ENCODE measurements at places on chromosomes 16 and 17.

DNA sequence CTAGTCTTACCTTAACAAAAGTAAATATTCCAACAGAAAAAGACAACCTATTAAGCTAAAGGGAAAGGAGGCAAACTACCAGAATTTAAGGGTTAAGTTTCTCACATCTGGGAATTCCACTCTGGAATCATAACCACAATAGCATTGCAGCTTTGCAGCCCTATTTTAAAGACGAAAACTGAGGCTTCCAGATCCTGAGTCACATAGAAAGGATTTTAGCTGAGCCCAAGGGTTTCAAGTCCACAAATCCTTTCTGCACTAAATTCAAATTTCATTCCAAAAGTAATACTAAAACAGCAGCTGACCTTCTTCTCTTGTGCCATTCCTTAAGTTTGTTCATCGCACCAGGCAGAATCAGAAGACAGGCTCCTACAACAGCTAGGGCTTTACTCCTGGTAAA, 17.8 kb downstream of the XYLT1 start:
- no peak for DNase-seq

GRCh38 chr17:57677301-57677700, 67.8 kb downstream of the CCDC182 start:
- DNase-seq = no peak

DNA sequence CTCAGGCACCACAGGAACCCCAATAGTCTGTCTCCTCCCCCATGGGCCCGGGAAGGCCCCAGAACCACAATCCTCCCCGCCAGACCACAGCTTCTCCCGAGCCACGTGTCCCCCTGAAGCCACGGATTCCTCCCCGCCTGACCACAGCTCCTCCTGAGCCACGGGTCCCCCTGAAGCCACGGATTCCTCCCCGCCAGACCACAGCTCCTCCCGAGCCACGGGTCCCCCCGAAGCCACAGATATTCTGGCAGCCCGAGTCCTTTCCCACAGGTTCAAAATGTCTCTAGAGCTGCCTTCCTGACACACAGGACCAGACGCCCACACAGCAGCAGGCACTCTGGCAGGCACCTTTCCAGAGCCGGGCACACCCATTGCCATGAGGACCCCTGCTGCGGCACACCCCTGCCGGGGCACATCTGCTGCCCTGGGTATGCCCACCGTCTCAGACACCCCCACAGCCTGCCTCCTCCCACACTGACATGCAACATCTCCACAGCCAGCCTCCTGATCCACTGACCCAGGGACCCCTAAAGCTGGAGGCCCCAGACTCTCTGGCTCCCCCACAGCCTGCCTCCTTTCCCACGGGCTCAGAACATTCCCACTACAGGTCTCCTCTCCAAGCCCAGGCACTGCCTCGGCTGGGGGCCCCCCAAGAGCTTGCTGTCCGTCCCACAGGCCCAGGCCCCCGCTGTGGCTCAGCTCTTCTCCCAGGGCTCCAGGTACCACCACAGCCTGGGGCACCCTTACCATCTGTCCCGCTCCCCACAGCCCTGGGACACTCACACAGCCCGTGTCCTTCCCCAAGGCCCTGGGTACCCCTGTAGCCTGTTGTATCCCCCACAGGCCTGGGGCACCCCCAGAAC, 2.2 kb downstream of the KIAA0753 start:
- DNase-seq = no peak

DNA sequence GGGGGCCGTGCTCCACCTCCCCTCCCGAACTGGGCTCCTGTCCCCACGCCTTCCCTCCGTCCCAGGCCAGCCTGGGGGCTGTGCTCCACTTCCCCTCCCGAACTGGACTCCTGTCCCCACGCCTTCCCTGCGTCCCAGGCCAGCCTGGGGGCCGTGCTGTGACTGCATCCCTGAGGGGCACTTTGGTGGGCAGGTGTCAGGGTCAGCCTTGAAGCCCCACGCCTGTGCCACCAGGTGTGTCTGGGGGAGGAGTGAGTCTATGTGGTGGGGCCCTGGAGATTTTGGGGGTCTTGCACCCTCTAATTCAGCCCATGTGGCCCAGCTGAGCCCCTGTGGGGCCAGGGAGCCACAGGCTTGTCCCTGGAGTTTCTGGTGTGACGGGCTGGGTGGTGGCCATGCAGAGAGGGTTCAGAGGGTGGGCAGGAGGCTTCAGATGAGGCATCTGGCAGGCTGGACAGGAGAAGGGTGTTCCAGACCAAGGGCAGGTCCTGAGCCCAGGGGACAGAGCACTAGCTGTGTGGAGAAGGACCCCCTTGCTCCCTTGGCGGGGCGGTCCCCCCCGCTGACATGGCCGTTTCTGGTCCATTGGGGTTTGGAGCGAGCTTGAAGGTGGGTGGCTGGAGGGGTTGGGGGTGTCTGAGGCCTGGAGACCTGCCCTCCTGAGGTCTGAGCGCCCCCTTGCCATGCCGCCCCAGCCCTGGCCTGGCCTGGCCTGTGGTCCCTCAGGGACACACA, 8.2 kb downstream of the NHERF2 start:
- DNase-seq = no peak

- DNase-seq = no peak
Observed at GRCh38 chr17:36728030-36728991, 126.9 kb downstream of the MRM1 start.

- no peak for DNase-seq
Observed at GRCh38 chr16:54931120-54932014, 702 bp downstream of the IRX5 start.

DNA sequence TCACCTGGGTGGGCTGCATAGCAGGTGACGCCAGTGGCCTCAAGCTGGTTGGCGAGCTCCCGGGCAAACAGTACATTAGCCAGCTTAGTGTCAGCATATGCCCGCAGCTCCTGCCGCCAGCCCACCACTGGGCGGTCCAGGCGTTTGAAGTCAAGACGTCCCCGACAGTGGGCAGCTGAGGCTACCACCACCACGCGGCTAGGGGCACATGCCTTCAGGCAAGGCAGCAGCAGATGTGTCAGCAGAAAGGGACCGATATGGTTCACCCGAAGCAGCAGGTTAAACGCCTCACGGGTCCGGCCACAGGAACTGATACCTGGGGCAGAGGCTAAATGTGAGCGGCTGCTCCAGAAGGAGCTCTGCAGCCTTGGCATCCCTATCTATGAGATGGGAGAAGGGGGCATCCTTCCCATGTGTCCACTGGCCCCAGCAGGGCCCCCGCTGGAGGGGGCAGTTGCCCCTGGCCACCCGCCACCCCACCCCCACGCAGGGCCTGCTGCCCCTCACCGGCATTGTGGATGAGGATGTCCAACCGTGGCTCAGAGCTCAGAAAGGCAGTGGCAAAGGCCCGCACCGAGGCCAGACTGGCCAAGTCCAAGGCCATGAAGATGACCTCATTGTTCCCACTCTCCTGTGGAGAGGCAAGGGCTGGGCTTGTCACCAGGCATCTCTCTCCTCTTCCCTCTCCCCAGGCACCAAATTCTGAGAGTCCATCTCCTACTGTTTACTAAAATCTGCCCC, 1.7 kb downstream of the DHRS13 start:
- DNase-seq = no peak

- DNase-seq = no peak
Observed at GRCh38 chr16:26365161-26365940, 673.6 kb downstream of the HS3ST4 start.

- DNase-seq = no peak
Observed at GRCh38 chr16:23072084-23072599, 77.1 kb downstream of the USP31 start.

- DNase-seq = no peak
Observed at GRCh38 chr17:4818276-4818675, 11.3 kb downstream of the PLD2 start.

DNA sequence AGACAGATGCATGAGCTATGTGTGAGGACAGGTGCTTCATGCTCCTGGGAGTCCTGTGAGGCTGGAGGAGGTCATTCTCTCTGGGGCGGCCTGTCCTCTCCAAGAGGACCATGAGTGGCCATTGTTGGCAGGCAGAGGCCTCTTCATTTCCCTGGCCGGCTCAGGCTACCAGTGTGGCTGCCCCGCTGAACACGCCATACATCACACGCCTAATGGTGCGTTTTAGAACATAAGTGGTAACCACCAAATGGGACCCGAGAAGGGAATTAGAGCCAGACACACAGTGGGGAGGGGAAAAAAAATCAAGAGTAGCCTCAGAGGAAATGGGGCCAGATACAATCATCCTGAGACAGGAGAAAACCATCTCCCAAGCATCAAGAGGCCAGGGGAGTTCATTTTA, 140.0 kb downstream of the SPACA3 start:
- no peak for DNase-seq

GRCh38 chr16:88662222-88662842, 559 bp downstream of the MVD start:
- DNase-seq = peak; percentile 46

DNA sequence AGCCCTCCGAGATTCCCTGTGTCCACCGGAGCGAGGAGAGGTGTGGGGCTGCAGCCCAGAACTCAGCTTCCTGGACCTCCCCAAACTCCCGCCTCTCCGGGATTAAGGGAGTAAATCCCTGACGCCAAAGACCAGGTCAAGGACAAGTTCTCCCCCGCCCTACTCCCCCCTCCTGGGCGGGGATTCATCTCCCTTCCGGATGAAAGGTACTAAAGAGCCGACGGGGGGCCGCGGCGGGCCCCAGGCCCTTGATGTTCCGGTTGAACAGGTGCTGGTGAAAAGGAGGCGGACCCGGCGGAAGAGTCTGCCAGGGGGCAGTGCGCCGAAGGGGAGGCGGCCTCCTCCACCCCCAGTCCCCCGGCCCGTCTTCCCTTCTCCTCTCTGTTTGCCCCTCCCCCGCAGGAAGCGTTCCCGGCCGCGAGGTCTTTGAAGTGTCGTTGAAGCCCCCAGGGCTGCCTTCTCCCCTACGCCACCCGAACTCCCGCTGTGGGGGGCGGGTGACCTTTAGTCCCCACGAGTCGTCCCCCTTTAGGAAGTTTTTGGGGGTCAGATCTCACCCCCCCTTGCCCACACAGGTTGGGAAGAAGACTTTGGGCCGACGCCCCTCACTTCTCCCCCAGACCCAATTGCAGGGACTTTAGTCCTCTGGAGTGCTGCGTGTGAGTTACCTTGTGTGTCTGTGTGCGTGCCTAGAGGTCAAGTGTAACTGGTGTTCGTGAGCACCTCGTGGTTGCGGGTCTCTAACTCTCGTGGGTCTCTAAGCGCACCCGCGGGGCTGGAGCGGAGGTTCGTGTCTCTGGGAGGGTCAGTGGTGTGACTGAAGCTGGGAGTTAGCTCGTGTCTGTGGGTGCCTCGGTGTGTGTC, 1.1 kb upstream of the MLLT6 start:
- peak; percentile 60 for DNase-seq

DNA sequence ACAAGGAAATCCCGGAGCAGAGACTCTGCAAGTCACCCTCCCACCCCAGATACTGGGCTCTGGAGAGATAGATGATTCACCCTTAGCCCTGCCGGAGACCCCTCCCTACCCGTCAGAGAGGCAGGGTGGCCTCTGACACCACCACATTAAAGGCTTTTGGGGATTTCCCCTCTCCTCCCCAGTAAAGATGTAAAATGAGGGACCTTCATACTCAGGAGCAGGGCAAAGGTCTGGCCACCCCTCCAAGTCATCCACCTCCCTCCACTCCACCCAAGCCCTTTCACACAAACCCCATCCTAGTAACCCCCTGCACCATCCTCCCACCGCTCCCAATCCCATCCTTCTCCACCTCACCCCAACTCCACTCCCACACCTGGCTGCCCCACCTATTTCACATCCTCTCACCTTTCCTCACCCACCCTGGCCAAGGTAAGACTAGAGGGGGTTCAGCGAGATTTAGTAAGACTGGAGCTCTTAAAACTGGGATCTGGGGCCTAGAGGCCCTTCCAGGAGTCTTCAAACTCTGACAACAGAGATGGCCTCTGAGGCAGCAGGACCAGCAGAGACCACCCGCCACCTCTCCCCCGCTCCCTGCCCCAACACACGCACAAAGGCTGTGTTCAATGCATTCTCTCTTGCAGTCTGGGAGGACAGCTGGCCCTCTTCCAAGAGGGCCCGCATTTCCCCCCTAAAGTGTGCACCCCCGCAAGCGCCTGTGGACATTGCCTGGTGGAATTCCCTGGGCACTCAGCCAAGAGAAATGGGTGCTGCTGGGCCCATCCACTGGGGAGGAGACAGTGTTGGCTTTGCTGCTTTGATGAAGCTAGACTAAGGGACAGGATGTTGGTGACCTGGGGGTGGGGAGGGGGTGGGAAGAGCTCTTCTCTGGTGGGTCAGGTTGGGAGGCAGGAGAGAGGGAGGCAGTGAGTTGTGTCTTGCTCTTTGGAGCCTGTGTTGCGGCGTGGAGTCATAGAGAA, 1.1 kb downstream of the ABAT start:
- peak; percentile 30 for DNase-seq

GRCh38 chr17:81652906-81653771, 3.2 kb downstream of the PDE6G start:
- DNase-seq = peak; percentile 37

DNA sequence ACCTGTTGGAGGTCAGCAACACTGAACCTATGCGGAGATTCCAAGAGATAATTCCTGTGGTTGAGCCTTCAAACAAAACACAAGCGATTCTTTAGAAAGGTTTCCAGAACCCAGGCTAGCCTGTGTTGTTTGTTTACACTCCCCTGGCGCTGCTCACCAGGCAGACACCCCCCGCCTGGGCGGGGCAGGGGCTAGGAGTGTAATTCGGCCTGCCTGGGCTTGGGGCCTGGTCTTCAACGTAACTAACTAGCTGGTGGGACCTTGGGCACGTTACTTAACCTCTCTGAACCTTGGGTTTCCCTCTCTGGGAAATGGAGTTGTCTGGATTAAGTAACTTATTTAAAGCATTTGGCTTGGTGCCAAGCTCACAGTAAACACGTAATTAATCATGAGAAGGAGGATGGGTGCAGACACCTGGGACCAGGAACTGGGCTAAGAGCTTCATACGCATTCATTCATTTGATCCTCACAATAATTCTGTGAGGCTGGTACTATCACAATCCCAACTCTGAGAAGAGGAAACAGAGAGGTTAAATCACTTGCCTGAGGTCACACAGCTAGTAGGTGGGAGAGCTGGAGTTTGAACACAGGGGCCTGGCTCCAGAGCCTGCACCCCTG, 7.6 kb upstream of the ARHGAP27 start:
- no peak for DNase-seq

GRCh38 chr17:6868582-6868981, 37.1 kb upstream of the TEKT1 start:
- no peak for DNase-seq

- DNase-seq = peak; percentile 92
Observed at GRCh38 chr16:22297871-22298733, 893 bp downstream of the POLR3E start.

- DNase-seq = no peak
Observed at GRCh38 chr17:44086364-44087311, 16.1 kb downstream of the G6PC3 start.

DNA sequence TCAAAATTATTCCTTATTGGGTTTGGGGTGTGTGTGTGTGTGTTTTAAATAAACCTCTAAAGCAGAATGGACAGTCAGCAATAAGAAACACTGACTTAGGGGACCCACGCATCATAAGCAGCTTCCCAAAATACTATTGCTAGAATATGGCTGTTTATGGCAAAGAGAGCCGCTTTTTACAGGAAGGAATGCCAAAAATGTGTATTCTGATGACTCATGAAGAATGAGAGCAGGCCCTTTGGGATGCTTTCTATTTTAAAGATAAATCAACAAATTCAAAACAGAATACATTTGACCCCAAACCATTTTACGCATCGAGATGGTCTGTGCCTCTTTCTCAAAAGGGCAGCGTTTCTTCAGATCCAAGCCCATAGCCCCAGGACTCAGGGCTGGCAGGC, 37.5 kb downstream of the ARHGAP17 start:
- DNase-seq = no peak

GRCh38 chr16:57032346-57032745, 43.0 kb downstream of the NLRC5 start:
- DNase-seq = no peak
